Bronchial smooth muscle cell (primary cell): ENCODE measurements at places on chromosomes 2 and 18. TPM values are rescaled to one million over a fixed set of nuclear protein-coding genes. Genes with fewer than 3 reads are reported as not detected.

The GLI2 gene
- total RNA-seq = 4.0 and 4.7 TPM in 2 replicates

The GREB1L gene
- total RNA-seq = 0.16 TPM in 1 of 2 replicates, not detected in the other

The TSHZ1 gene
- 3.2 and 3.3 TPM in 2 replicates for total RNA-seq

The FOSL2 gene
- total RNA-seq = 26.6 and 33.7 TPM in 2 replicates

The MTHFD2 gene
- total RNA-seq = 29.0 and 69.7 TPM in 2 replicates

The TUBB8B gene
- total RNA-seq = not detected in 2 replicates

The LAMA3 gene
- total RNA-seq = 4.9 and 11.2 TPM in 2 replicates

The SERPINB11 gene
- total RNA-seq = not detected in 2 replicates

The TLX2 gene
- total RNA-seq = 1.4 TPM in 2 replicates
